ENCODE measurements at places on chromosomes 2 and 18.

GRCh38 chr2:70936979-70937811 is 1.5 kb downstream of the ATP6V1B1 start:
- no peak for DNase-seq

- no peak for DNase-seq
Measured at GRCh38 chr2:134917888-134918525, 615 bp upstream of the CCNT2 start.

- DNase-seq = no peak
Measured at GRCh38 chr2:144467502-144468137, 52.3 kb downstream of the ZEB2 start.

DNA sequence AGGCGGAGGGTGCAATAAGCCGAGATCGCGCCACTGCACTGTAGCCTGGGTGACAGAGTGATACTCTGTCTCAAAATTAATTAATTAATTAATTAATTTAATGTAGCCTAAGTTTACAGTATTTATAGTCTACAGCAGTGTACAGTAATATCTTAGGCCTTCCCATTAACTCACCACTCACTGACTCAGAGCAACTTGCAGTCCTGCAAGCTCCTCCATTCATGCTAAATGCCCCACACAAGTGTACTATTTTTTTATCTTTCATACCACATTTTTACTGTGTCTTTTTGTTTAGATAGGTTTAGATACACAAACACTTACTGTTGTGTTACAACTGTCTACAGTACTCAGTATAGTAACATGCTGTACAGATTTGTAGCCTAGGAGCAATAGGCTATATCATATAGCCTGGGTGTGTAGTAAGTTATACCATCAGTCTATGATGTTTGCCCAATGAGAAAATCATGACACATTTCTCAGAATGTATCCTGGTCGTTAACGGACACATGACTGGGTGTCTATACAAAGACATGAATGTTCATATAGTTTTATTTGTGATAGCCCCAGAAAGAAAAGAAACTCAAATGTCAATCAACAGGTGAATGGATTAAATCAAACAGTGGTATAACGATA is 15.8 kb upstream of the RNU2-63P start:
- no peak for DNase-seq

- DNase-seq = no peak
Measured at GRCh38 chr18:39622431-39622830, 2056.8 kb upstream of the CELF4 start.

- no peak for DNase-seq
Measured at GRCh38 chr2:73089270-73090030, 17.9 kb upstream of the SFXN5 start.

DNA sequence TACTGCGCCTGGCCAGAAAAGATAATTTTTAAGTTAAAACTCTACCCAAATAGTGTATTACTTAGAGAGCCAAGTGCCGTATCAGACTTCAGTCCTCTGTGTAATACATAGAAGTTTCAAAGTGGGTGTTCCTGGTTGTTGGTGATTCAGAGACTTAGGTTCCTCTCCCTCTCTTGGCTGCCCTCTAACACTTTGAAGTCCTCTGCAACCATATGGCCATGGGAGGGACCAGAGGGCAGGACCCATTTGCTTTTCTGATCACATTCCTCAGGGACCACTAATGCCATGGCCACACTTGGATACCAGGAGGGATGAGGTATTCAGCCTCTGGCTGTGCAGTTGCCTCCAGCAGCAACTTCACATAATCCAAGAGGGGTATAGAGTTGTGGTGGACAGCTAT is 131.5 kb downstream of the CAPN13 start:
- DNase-seq = no peak

DNA sequence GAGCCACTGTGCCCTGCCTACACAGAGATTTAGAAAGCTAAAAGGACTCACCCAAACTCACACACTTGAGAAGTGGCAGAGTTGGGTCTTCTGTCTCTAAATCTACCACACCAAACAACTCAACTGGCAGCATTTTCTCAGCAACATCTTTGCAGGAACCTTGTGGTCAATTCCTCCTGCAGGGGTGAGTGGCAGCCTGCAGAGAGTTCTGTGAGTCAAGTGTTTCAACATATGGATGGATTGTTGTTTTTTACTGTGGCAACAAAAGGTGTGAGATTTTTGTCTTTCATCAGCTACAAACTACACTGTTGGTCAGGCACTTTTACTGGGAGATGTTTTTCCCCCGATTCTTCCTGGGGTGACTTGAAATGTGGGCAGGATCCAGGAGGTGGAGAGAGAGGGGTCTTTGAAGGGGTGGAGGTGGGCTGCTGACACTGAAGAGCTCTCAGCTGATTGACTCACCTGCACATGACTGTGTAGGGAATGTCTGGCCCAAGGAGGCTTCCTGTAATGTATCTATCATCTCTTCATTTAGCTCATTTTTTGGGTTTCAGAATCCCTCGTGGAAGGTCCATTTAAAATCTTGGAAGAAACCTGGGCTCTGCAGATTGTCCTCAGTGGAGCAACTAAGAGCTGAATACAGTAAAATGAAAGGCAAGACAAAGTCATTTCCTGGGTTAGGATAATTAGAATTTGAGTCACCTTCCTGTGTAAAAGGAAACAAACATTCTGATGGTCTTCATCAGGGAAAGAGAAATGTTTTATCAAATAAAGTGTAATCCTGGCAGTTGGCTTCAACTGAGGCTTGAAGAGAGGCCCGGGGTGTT is 98.6 kb downstream of the MSH2 start:
- DNase-seq = no peak

- DNase-seq = no peak
Measured at GRCh38 chr2:134839649-134840048, 1.2 kb downstream of the ACMSD start.

DNA sequence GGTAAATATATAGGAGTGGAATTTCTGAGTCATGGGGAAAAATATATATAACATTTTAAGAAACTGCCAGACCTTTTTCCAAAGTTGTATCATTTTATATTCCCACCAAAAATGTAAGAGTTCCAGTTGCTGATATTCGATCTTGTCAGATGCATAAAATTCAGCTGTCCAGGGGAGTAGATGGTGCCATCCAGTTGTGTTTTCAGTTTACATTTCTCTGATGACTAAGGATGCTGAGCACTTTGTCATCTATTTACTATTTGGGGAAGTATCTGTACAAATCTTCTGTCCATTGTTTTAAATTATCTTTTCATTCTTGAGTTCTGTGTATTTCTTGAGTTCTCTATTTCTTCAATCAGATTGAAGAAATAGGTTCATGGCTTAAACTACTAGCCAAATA is 126.1 kb downstream of the RTN4 start:
- no peak for DNase-seq

- DNase-seq = no peak
Measured at GRCh38 chr18:7388741-7389140, 157.9 kb downstream of the LRRC30 start.

GRCh38 chr18:56283316-56283715 is 355.1 kb downstream of the TXNL1 start:
- DNase-seq = no peak
